Esophagus mucosa (tissue), 1 donor: ENCODE measurements at places on chromosomes 5 and 9. TPM values are rescaled to one million over a fixed set of nuclear protein-coding genes. Genes with fewer than 3 reads are reported as not detected.

PKD2L2 gene
- total RNA-seq, result not detected

GABRB2 gene
- not detected for total RNA-seq

RNF183 gene
- 4.2 TPM for total RNA-seq

TNFAIP8 gene
- 15.3 TPM for total RNA-seq

LCN12 gene
- 0.80 TPM for total RNA-seq

NRARP gene
- 20.4 TPM for total RNA-seq

CATSPER3 gene
- total RNA-seq, result 0.40 TPM

GRCh38 chr9:36488389-36488756, 84.3 kb upstream of the MELK start:
- ATAC-seq, result no peak

- ATAC-seq, result peak; percentile 78
Measured at GRCh38 chr5:141326088-141326854, 4.0 kb upstream of the PCDHGA1 start.

- ATAC-seq, result no peak
Measured at GRCh38 chr5:83475391-83475863, 3.9 kb downstream of the VCAN start.

- ATAC-seq, result peak; percentile 88
Measured at GRCh38 chr5:71483355-71483754, 27.9 kb downstream of the BDP1 start.

DNA sequence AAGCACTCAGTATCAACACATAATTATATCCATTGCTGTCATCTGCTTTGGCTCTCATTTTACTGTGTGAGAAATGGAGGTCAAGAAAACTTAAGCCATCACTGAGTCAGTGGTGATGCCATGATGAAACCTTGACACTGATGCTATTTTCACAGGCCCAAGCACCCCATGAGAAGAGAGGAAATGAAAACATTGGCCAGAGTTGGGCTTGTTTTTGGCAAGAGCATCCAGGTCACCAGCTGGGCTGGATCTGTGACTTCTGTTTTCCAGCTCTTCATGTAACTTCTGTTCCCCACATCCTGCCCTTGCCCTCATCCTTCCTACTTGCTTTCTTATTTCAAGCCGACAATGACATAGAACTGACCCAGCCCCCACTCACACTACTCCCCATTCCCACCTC, 10.0 kb downstream of the LCP2 start:
- no peak for ATAC-seq

DNA sequence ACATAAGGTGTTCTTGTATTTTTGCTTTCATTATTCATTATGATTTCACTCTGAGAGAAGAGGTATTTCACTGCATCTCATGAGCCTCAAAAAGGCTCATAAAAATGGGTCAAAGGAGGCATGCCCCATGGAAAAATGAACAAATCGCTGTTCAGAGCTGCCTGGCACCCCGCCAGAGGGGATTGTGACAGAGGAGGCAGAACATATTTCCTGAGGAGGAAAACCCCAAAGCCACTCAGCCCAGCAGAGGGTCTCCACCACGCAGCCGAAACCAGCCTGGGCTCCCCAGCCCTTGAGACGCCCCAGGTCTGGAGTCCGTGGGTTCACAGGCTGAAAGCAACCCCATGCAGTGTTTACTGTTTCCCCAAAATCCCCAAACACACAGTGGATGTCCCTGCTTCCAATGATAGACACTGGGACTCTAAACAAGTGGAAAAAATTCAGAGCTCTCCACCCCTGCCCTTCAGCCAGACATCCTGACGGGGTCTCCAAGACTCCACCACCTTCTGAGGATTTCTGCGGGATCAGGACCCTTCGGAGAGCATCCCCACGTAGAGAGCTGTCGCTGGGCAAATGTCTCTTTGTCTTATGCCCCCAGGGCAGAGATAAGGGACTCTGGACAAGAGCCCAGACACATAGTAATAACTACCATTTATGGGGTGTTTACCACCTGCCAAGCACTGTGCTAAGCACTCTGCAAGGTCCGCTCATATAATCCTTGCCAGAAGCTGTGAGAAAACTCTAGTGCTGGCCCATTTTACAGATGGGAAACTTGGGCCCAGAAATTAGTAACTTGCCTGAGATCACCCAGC, 122.3 kb downstream of the PAX5 start:
- ATAC-seq, result no peak

- no peak for ATAC-seq
Measured at GRCh38 chr5:97229196-97229595, 46.1 kb upstream of the RIOK2 start.

GRCh38 chr9:137968235-137968634, 90.7 kb downstream of the CACNA1B start:
- no peak for ATAC-seq

- peak; percentile 59 for ATAC-seq
Measured at GRCh38 chr9:38068701-38069628, at the start of gene SHB. TSS of gene SHB (minus strand) at chr9:38069227. CDS start at chr9:38068645, 582 bp downstream.

DNA sequence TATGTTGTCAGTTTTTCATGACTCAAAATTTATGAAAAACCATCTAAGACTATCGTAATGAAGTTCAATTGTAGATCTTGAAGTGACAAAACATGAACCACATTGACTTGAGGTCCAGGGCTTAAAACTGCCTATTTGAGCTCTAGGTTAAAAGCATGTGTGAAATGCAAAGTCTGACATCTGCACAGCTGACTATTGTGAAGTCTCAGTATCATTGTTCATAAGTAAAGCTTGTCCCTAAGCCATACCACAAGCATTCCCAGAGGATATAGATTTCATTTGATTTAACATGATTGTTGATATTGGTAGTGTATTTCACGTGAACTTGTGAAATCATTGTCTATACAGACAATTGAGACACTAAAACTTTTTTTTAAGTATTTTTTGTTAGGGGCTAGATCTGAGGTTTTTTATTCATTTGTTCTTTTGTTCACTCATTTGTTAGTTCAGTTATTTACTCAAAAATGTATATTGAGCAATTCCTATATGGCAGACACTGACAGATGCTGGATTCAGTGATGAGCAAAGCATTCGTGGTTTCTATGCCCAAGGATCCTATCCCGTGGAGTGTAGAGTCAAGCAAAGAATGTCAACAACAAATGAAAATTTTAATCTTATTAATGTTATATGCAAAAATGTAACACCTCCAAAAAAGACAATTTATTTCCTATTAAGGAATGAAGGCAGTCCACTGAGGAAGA, 485.2 kb downstream of the RAB3C start:
- ATAC-seq, result no peak

GRCh38 chr5:123448017-123448617, 24.9 kb upstream of the CEP120 start:
- ATAC-seq, result no peak

GRCh38 chr5:111626473-111627148, 114.3 kb upstream of the STARD4 start:
- no peak for ATAC-seq

- ATAC-seq, result no peak
Measured at GRCh38 chr5:64145216-64145895, 20.3 kb upstream of the RNF180 start.

DNA sequence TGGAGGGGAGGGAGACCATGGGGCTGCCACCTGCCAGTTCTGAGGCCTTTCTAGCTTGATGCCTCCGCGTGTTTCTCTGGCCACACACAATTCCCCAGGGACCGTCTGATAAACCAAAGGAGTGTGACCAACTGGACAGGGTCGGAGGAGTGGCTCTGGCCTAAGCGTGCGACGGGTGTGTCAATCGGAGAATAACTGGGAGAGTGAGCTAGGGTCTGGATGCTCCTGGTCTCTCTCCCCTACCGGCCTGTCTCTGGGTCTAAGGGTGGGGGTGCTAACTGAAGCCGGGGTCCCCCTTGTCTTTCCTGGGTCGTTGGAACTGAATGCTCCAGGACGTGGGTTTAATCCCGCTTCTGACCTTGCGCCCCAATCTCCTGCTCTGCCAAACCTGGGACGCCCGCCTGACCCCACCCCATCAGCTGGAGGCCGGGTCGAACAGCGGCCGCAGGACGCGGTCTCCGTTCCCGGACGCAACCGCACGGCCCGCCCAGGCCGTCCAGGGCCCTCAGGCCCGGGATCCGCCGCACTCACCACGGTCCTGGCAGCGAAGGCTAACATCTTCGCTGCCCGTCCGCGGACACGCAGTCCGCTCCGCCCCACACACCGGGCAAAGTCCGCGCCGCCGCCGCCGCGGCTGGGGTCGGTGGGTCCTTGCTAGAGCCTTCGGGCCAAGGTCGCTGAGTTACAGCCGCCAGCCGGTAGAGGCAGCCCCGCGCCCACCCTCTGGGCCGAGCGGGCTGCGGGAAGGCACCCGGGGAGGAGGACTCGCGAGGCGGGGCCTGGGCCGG, 447 bp downstream of the CRAT start:
- ATAC-seq, result no peak

DNA sequence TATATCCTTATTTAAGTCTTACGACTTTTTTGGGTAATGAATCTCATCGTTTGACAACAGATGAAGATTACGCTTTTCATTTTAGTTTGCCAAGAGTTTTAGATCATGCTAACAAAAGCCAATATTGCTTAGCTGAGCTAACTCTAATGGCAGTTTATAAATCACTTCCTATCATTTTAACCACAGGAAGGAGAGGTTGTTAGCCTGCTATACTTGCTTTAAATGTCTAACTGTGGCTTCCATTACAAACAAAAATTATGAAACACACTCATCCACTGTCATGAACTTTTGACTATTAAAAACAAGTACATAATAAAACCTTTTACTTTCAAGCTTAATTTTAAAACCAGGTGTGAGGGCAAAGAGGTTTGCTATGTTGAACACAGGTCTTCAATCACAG, 53.7 kb upstream of the ANKH start:
- ATAC-seq, result no peak
